ENCODE measurements at places on chromosomes 3 and 15. TPM values are rescaled to one million over a fixed set of nuclear protein-coding genes. Genes with fewer than 3 reads are reported as not detected.

STAC gene
- 2.2 TPM for total RNA-seq

INKA1 gene
- total RNA-seq: 2.4 TPM

GPR160 gene
- total RNA-seq: 1.9 TPM

CMTM8 gene
- 9.8 TPM for total RNA-seq

GREM1 gene
- 4.9 TPM for total RNA-seq

PIGZ gene
- total RNA-seq: 1.3 TPM

CNTN6 gene
- total RNA-seq: not detected

KNG1 gene
- total RNA-seq: not detected

TGM4 gene
- total RNA-seq: 0.12 TPM

All from A549 treated with Hydrocortisone at 1 μM for 4 hours (cell line).